ENCODE measurements at places on chromosomes 3 and 15. TPM values are rescaled to one million over a fixed set of nuclear protein-coding genes. Genes with fewer than 3 reads are reported as not detected.

GRCh38 chr3:147422196-147422595 lies 13.0 kb downstream of the ZIC1 start:
- H3K4me3 ChIP-seq, result no peak overlapping the region
- DNase-seq, result peak; percentile 44
- H3K4me1 ChIP-seq, result peaks cover 17% of the 10 kb centered on the region
- H3K27ac ChIP-seq, result no peak overlapping the region
- peaks cover 100% of the 10 kb centered on the region for H3K27me3 ChIP-seq
- H3K36me3 ChIP-seq, result no peaks in the 10 kb centered on the region

GRCh38 chr3:30199096-30199759 lies 407.2 kb upstream of the TGFBR2 start:
- no peak overlapping the region for H3K27ac ChIP-seq
- DNase-seq, result peak; percentile 78
- H3K36me3 ChIP-seq, result no peaks in the 10 kb centered on the region
- H3K27me3 ChIP-seq, result no peaks in the 10 kb centered on the region
- no peak overlapping the region for H3K4me3 ChIP-seq
- no peaks in the 10 kb centered on the region for H3K4me1 ChIP-seq

DNA sequence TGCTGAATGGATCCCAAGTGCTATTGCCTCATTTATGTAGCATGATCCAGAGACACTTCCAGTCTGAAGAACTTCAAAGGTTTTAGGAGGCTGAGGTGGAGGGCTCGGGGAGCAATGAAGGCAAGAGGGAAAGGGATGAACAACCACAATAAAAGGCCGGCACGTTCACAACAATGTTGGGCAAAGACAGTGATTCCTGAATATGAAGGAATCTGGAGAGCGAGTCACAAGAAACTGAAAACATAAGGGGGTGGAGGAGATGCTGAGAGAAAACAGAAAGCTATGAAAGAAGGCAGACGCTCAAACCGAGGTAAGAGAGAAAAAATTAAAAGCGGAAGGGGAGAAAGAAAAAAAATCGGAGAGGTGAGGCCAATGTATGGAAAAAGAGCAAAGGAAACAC lies 120.1 kb downstream of the GREM1 start:
- DNase-seq, result no peak
- H3K4me1 ChIP-seq, result peaks cover 10% of the 10 kb centered on the region
- no peak overlapping the region for H3K27ac ChIP-seq
- H3K36me3 ChIP-seq, result no peaks in the 10 kb centered on the region

PAQR5 gene
- total RNA-seq, result 1.4 TPM

DNA sequence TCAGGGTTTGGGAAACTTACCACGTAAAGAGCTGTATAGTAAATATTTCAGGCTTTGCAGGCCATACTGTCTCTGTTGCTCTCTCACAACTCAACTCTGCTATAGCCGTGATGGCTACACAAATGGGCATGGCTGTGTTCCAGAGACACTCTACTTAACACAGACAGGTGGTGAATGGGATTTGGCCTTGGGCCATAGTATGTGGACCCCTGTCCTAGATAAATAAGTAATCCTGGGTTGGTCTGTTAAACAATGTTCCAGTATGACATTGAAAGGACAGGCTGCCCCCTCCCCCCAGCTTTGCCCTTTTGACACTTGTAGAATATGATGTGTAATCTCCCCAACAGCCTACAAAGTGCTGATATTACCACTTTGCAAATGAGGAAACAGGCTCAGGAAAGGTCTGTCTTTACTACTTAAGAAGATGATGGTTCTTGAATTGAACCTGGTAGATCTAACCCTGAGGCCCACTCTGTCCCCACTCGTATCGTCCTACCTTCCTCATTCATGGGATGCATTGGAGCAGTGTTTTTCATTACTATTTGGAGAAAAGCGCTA lies 38.4 kb downstream of the SLCO3A1 start:
- H3K36me3 ChIP-seq, result no peaks in the 10 kb centered on the region
- H3K4me3 ChIP-seq, result no peak overlapping the region
- no peak overlapping the region for H3K27ac ChIP-seq
- peaks cover 4% of the 10 kb centered on the region for H3K4me1 ChIP-seq
- no peak for DNase-seq
- no peaks in the 10 kb centered on the region for H3K27me3 ChIP-seq

DNA sequence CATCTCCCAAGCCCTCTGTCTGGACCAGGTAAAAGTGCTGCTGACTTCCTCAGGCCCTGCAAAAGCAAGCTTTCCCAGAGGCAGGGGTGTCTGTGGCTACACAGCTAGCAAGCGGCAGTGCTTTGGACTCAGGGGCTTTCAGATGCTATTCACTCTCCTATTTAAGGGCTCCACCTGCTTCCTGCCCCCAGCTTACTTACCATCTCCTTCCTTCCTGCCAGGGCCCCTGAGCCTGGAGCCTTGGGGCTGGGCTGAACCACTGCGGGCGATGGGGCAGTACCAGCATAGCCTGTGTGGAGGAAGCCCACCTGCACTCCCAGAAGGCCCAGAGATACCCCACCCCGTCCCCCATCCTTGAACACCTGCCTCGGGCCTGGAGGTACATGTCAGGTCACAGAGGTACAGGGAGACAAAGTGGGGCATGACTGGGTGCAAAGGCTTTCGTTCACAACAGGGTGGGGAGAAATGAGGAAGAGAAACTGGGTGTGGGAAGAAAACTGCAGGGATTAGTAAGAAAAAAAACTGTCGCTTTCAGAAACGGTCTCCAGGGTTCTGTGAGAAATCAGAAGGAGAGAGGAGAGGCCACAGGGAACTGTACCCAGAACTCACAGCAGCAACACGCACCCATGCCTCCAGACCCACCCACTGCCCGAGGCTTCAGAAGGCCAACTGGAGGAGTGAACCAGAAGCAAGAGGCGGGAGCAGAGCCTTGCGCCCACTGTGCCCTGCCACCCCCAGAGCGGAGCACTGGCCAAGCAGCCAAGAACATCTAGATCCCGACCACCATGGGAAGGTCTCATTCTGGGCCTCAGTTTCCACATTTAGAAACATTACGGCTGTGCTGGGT lies 49.5 kb downstream of the CCDC12 start:
- no peak overlapping the region for H3K4me3 ChIP-seq
- no peak for DNase-seq
- H3K27ac ChIP-seq, result no peak overlapping the region
- no peaks in the 10 kb centered on the region for H3K36me3 ChIP-seq

DNA sequence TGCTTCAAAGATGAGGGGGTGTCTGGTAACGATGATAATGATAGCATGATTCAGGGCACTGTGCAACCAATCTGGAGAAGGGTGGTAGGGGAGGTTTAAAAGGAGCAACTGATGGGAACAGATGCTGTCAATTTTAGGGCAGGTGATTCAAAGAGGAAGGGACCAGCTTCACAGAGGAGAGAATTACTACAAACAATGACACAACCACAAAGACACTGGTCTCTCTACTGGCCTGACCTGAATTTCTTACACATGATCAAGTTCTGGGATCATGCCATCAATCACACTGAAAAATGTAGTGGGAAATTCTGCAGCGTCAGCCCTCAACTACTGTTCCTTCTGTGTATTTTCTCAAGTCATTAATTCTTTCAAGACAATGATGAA lies 2.6 kb upstream of the CDV3 start:
- DNase-seq, result no peak
- no peaks in the 10 kb centered on the region for H3K27me3 ChIP-seq
- no peaks in the 10 kb centered on the region for H3K36me3 ChIP-seq
- H3K4me1 ChIP-seq, result peaks cover 13% of the 10 kb centered on the region
- no peak overlapping the region for H3K27ac ChIP-seq

DNA sequence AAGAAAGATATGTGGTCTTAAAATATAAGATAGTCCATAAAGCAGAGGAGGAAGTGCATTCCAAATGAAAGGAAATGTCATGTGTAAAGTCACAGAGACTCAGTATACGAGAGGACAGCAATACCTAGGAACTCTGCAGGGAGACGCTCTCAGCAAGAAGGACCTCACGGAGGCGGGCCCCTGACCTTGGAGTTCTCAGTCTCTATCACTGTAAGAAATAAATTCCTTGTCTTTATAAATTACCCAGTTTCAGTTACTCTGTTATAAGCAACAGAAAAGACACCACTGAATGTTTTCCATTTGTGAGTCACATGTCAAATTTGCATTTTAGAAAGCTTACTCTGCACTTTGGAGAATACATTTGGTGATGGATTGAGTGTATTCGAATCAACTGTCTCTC lies 140.6 kb downstream of the GBE1 start:
- H3K27ac ChIP-seq, result no peak overlapping the region
- no peak for DNase-seq
- no peaks in the 10 kb centered on the region for H3K27me3 ChIP-seq

GRCh38 chr15:74964794-74965193 lies 8.2 kb upstream of the RPP25 start:
- H3K36me3 ChIP-seq, result no peaks in the 10 kb centered on the region
- H3K4me1 ChIP-seq, result no peaks in the 10 kb centered on the region
- no peak overlapping the region for H3K4me3 ChIP-seq
- H3K27ac ChIP-seq, result no peak overlapping the region
- DNase-seq, result no peak

TERC gene
- 47.5 TPM for total RNA-seq

- H3K27me3 ChIP-seq, result no peaks in the 10 kb centered on the region
- H3K27ac ChIP-seq, result no peak overlapping the region
- H3K4me1 ChIP-seq, result peaks cover 8% of the 10 kb centered on the region
- no peak for DNase-seq
Observed at GRCh38 chr3:188124184-188124583, 29.8 kb upstream of the LPP start.

DNA sequence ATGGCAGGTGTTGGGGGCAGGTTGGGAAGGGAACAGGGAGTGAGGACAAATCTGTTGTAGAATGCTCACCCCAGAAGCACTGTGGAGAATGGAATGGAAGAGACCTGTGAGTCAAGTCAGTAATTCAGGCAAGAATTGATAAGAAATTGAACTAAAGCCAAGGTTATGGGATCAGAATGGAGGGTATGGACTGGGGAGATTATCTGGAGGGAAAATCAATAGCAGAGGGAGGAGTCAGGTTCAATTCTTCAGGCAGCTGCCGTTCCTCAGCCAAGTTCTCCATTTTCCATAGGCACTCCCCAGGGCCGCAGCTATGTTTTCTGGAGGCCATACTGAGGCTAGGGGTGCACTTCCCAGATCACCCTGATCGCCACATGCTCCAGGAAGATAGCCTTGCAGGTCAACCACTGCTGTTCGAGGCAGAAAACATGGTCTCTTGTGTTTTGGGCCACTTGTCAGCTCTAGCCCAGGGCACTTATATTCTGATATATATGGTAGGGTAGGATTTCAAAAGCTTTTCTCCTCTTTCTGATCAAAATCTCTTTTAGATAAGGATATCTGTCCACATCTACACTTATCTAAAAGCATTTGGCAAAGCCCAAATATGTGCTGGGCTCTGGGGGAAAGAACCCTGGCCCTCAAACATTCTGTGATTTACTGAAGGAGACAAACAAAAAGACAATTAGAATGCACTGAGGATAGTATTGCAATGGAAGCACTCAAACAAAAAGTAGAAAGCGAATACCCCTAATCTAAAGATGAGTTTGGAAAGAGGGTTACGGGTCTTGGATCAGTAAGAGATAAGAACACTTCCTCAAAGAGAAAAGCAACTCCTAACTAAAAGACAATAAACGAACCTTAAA lies 92.3 kb downstream of the TMEM212 start:
- no peak overlapping the region for H3K4me3 ChIP-seq
- H3K27ac ChIP-seq, result no peak overlapping the region
- H3K27me3 ChIP-seq, result no peaks in the 10 kb centered on the region
- no peaks in the 10 kb centered on the region for H3K36me3 ChIP-seq
- no peak for DNase-seq

PLXND1 gene
- 12.9 TPM for total RNA-seq

- H3K27me3 ChIP-seq, result no peaks in the 10 kb centered on the region
- peaks cover 32% of the 10 kb centered on the region for H3K4me1 ChIP-seq
- no peak overlapping the region for H3K27ac ChIP-seq
- DNase-seq, result no peak
- no peak overlapping the region for H3K4me3 ChIP-seq
Observed at GRCh38 chr3:65729555-65729954, 309.2 kb downstream of the MAGI1 start.

GRCh38 chr15:31328428-31328968 lies 1.9 kb downstream of the KLF13 start:
- H3K4me3 ChIP-seq, result peak overlapping the region; percentile 76
- peaks cover 32% of the 10 kb centered on the region for H3K27me3 ChIP-seq
- peaks cover 6% of the 10 kb centered on the region for H3K4me1 ChIP-seq
- H3K27ac ChIP-seq, result no peak overlapping the region
- H3K36me3 ChIP-seq, result no peaks in the 10 kb centered on the region

DNA sequence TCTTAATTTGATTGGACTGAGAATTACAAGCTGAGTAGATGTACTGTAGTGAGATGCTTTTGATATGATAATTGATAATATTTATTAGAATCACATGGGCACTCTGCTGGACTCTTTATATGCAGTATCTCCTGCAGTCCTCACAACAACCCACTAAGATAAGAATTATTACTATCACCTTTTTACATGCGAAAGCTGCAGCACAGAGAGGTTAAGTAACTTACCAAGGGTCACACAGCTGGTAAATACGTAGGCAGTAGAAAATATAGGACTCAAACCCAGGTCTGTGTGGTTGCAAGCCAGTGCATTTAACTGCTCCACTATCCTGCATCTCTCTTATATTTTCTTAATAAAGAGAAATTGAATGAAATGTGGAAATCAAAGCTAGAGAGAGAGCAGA lies 392.8 kb upstream of the RORA start:
- DNase-seq, result no peak
- H3K27me3 ChIP-seq, result no peaks in the 10 kb centered on the region
- no peaks in the 10 kb centered on the region for H3K36me3 ChIP-seq
- H3K4me1 ChIP-seq, result no peaks in the 10 kb centered on the region

GRCh38 chr15:100252779-100253417 lies 88.9 kb downstream of the ADAMTS17 start:
- no peaks in the 10 kb centered on the region for H3K27me3 ChIP-seq
- no peak for DNase-seq
- H3K36me3 ChIP-seq, result no peaks in the 10 kb centered on the region
- H3K4me1 ChIP-seq, result no peaks in the 10 kb centered on the region

GRCh38 chr3:126927401-126927750 lies 55.5 kb upstream of the PLXNA1 start:
- no peak for DNase-seq
- no peaks in the 10 kb centered on the region for H3K36me3 ChIP-seq
- no peaks in the 10 kb centered on the region for H3K27me3 ChIP-seq
- no peak overlapping the region for H3K27ac ChIP-seq
- peaks cover 8% of the 10 kb centered on the region for H3K4me1 ChIP-seq
- H3K4me3 ChIP-seq, result no peak overlapping the region

GRCh38 chr3:113685124-113685523 lies 11.3 kb downstream of the USF3 start:
- H3K27ac ChIP-seq, result no peak overlapping the region
- H3K36me3 ChIP-seq, result no peaks in the 10 kb centered on the region
- no peaks in the 10 kb centered on the region for H3K27me3 ChIP-seq
- peaks cover 2% of the 10 kb centered on the region for H3K4me1 ChIP-seq
- no peak overlapping the region for H3K4me3 ChIP-seq

- no peaks in the 10 kb centered on the region for H3K27me3 ChIP-seq
- H3K27ac ChIP-seq, result no peak overlapping the region
- DNase-seq, result no peak
- H3K36me3 ChIP-seq, result no peaks in the 10 kb centered on the region
Observed at GRCh38 chr15:79960502-79961212, 10.3 kb downstream of the BCL2A1 start.

P2RY13 gene
- total RNA-seq, result not detected

ZNF770 gene
- 34.0 TPM for total RNA-seq

Data from neural progenitor cell (in vitro differentiated cells).